ENCODE measurements at places on chromosomes 6 and 20.

DNA sequence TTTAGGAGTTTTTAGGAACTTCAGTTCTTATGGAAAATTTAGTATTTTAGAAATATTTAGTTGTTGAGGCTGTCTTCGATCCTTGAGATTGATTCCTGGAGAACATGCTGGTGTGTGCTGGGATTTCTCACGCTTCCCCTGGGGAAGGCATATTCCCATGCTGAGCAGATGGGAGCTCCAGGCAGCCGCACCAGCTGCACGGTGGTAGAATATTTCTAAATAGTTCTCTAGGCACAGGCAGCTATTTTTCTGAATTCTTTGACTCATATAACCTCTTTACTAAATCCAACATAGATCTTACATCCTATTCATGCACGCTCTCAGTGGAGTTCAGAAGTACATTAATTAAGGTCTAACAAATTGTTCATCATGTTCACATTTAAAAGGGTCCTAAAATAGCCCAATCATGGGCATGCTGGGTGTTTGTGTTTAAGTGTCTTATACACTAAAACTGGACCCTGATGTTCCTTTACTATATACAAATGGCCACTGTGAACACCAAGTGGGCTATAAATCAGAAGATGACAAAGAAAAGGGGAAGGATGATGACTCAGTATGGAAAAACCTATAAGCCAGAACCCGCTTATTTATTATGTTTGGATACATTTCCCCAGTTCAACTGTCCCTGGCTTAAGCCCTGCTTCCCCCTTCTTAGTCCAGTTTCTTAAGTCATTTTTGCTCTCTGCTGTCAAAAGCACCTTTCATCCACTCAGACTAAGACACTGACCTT is 138.5 kb downstream of the UST start:
- DNase-seq: no peak

GRCh38 chr6:142551274-142551811 is 249.5 kb downstream of the ADGRG6 start:
- no peak for DNase-seq

DNA sequence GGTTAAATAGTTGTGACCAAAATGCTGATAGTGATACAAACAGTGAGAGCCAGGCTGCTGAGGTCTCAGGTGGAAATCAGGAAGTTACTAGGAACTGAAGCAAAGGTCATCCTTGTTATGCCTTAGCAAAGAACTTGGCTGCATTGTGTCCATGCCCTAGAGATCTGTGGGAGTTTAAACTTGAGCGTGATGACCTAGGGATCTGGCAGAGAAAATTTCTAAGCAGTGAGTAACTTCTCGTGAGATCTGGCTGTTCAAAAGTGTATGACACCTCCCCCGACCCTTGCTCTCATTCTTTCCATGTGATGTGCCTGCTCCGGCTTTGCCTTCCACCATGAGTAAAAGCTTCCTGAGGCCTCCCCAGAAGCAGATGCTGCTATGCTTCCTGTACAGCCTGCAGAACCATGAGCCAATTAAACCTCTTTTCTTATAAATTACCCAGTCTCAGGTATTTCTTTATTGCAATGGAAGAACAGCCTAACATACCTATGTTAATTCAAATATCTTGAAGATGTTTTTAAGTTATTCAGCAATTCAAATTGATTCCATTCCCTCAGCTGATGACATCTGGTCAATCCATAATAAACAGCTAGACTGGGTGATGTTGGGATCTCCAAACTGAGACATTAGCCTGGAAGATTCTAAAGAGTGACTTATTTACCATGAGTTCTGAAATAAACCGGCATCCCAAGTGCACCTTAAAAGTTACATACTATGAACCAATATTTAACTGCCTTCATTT is 33.8 kb downstream of the KIF16B start:
- DNase-seq: no peak

DNA sequence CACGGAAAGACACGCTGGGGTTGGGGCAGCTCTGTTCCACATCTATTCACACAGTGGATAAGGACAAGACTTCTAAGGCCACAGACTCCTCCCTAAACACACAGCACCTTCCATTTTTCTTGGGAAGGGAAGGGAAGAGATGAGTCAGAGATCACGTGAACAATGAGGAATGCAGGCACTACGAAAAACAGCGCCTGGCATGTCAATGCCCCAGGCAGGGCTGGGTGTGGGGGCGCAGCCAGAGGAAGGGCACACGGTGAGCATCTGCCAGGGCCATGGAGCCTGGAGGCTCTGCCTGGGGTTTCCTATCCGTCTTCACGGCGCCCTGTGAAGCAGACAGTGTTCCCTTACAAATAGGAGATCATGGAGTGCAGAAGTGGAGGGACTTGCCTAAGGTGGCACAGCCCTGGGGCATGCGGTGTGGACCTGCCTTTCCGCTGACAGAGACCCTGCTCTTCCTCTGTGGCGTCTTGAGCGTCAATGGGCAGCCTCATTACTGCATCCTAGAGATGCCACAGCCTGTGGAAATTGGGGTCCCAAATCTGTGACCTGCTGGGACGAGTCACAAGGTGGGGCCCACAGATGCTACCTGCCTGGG is 15.4 kb downstream of the UNC93A start:
- no peak for DNase-seq

DNA sequence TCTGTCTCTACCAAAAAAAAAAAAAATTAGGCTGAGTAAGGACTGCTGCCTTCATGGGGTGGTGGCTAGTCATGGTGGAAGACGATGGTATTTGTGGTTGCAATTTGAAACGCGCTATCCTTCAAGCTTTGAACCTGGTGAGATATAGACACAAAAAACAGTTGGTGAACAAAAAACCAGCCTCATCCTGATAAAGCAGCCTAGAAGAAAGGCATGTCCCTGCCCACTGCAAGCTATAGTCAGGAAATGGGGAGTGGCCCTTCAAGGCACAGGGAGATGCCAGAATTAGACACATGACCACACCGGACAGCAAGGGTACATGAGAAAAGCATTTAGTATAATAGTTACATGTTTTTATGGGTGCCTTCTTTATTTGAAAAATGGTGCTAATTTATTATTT is 193.6 kb downstream of the NFATC2 start:
- no peak for DNase-seq

GRCh38 chr6:9539231-9539755 is 875.6 kb downstream of the TFAP2A start:
- DNase-seq: no peak

Measured in left ventricle myocardium inferior (tissue), 1 donor.